ENCODE measurements at places on chromosomes 5 and 9.

DNA sequence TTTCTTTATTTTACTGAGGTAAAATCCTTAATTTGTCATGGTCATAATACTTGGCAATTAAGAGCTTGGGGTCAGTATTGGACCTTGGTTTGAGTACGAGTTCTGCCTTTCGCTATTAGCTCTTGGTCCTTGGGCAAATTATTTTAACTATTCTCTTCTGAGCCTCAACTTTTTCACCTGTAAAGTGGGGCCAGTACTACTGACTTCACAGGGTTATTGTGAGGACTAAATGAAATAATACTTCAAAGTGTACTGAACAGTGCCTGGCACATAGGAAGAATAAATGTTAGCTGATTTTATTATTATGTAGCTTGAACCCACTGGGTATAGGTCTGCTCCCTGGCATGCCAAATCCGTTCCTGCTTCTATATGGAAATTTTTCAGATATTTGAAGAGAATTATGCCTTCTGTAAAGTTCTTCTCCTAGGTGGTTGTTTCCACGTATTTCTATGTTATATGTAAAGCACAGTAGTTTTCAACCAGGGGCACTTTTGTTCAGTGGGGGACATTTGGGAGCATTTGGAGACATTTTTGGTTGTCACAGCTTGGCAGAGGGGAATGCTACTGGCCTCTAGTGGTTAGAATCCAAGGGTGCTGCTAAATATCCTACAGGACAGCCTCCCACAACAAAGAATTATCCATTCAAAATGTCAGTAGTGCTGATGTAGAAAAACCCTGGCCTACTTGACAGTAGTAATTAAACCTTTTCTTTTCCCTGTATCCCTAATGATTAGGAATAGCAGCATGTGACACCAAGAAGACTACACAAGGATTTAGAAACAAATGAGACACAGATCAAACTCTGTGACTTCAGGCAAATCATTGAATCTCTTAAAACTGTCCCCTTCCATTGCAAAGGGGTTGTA, 4.5 kb downstream of the RCL1 start:
- DNase-seq: no peak

GRCh38 chr5:126031989-126032716, 391.1 kb upstream of the GRAMD2B start:
- no peak for DNase-seq

- no peak for DNase-seq
These were observed 443.4 kb downstream of the ANXA1 start for GRCh38 chr9:73595036-73595545.

- no peak for DNase-seq
These were observed 558 bp upstream of the SMAD5 start for GRCh38 chr5:136132087-136132486.

DNA sequence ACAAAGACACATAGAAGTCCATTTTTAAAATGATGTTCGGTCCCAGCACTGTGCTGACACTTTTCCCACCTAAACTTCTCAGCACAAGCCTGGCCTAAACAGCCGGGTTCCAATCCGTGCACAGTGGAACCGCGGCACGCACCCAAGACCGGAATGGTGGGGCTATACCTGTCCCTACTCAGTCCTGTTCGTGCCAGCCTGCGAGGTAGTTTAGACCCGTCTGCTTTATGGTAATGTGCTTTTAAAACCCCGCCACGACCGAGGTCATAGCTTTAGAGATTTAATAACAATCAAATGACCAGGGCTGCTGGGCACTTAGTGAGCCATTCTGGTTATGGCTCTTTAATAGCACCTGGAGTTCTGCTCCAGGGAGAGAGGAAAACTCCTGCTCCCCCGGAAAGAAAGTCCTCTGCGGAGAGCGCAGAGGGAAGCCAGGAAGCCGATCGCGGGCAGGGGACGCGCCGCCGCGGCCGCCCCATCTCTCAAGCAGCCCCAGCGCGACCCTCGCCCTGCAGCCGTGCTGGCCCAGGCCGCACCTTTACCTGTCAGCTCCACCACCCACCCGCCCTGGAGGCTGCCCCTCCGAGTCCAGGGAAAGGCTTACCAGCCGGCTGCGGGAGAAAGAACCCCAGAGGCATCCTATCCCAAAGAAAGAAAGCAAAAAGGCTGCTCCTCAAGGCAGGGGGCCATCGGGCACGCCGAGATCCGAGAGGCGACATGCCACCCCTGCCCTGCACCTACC, 511 bp downstream of the ARL15 start:
- no peak for DNase-seq

Measured in GM04504 (cell line).